ENCODE measurements at places on chromosomes 16 and 17. TPM values are rescaled to one million over a fixed set of nuclear protein-coding genes. Genes with fewer than 3 reads are reported as not detected.
A peak's percentile ranks its signal among the peaks of the same experiment; 100 is the strongest.

DNA sequence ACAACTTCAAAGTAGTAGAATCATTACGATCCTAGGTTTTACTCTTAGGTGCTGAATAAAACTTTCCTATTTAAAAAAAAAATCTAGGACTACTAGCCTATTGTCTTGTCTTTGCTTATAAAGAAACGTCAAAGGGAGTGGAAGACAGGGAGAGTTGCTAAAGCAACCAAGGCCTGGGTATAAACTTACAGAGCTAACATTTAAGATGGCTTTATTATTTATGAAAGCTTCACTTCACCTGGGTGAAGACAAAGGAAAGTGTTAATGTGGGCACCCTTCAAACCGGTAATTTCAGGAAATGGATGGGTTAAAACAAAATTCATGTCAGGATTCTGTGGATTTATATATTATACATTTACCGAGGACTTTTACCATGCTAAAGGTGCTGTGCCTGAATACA is 2.5 kb downstream of the DUSP14 start:
- no peaks in the 10 kb centered on the region for H3K27me3 ChIP-seq
- peaks cover 11% of the 10 kb centered on the region for H3K4me1 ChIP-seq
- no peak overlapping the region for H3K4me3 ChIP-seq
- no peak for DNase-seq

DNA sequence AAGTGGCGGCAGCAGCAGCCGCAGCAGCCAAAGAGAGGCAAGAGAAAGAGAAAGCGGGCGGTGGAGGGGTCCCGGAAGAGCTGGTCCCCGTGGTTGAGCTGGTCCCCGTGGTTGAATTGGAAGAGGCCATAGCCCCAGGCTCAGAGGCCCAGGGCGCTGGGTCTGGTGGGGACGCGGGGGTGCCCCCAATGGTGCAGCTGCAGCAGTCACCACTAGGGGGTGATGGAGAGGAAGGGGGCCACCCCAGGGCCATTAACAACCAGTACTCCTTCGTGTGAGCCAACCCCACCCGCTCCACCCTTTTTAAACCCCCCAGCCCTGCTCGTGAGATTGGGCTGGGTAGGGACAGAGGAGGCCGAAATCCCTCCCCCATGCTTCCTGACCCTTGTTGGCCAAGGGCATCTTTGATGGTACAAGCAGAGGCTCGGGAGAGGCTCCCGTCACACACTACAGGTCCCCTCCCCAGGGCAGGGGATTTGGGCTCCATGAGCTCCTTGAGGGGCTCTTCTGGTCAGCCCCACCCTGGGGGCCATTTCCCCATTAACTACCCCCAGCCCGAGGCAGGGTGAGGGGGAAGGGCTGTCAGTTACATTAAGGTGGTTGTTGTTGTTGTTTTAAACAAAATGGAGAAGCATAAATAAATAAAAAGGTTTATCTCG is 4.6 kb upstream of the ATP2A1 start:
- no peaks in the 10 kb centered on the region for H3K27me3 ChIP-seq
- no peak overlapping the region for H3K27ac ChIP-seq
- no peaks in the 10 kb centered on the region for H3K4me1 ChIP-seq
- peaks cover 13% of the 10 kb centered on the region for H3K36me3 ChIP-seq
- peak; percentile 59 for DNase-seq
- H3K4me3 ChIP-seq: no peak overlapping the region

DNA sequence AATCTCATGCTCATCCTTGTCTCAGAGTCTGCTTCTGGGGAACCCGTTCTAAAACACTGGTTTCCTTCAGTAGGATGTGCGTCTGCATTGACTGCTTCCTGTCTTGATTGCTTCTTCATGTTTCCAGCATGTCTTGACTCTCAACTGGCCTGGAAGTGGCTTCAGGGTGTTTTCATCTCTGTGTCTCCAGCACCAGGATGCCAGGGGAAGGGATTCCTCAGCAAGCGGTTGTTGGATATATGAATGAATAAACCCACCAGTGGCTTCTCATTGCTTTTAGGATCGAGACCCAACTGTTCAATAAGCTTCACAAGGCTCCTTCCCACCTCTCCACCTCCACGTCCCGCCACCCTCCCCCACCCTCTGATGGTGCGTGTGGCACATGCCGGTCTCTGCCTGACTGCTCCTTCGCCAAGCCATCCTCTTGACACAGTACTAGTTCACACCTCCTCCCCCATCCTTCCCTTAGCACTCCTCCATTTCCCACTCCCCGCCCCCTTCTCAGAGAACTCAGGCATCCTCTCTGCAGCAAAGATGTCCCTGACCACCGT is 14.1 kb upstream of the TNS4 start:
- no peaks in the 10 kb centered on the region for H3K36me3 ChIP-seq
- H3K27ac ChIP-seq: no peak overlapping the region
- DNase-seq: no peak
- H3K4me3 ChIP-seq: no peak overlapping the region
- peaks cover 4% of the 10 kb centered on the region for H3K4me1 ChIP-seq
- H3K27me3 ChIP-seq: no peaks in the 10 kb centered on the region

DNA sequence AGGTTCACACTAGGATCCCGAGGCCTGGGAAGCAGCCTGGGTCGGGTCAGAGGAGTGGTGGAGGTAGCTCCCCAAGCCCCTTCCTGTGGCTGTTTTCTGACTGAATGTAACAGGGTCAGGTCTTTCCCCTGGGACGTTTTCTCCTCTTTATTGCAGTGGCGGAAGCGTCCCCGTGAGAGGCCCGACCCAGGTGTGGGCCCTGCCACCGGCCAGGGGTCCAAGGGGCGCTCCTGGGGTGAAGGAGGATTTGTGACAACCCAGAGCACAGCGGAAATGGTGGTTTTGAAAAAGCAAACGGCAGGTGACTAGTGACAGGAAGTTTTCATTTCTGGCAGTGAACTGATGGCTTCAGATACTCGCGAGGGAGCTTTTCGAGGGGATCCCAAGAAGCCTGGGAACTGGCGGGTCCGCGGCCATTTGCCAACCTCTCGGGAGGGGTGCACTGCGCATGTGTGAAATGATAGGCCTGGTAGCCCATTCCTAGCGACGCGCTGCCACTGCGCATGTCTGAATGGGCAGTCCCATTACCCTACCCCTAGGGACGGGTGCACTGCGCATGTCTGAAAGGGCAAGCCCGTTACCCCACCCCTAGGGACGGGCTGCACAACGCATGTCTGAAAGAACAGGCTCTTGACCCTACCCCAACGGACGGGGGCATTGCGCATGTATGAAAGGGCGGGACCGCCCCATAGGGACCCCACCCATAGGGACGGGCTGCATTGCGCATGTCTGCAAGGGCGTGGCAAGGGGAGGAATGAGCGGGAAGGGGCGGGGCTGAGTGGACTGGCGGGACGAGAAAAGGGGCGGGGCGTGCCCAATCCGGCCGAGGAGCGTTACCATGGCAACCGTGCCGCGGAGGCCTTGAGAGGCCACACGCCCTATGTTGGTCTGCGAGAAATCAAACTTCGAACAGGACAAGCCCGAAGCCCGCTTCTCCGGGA is 1747.9 kb downstream of the TP53TG3F start:
- no peak for DNase-seq
- no peaks in the 10 kb centered on the region for H3K4me1 ChIP-seq
- peaks cover 3% of the 10 kb centered on the region for H3K36me3 ChIP-seq
- no peak overlapping the region for H3K4me3 ChIP-seq
- H3K27me3 ChIP-seq: no peaks in the 10 kb centered on the region
- H3K27ac ChIP-seq: no peak overlapping the region

GRCh38 chr17:32826076-32826475 is 50.8 kb downstream of the MYO1D start:
- no peak overlapping the region for H3K4me3 ChIP-seq
- H3K27ac ChIP-seq: no peak overlapping the region
- no peaks in the 10 kb centered on the region for H3K36me3 ChIP-seq
- no peaks in the 10 kb centered on the region for H3K27me3 ChIP-seq
- no peak for DNase-seq
- H3K4me1 ChIP-seq: no peaks in the 10 kb centered on the region

GRCh38 chr16:47562366-47562765 is 101.2 kb downstream of the PHKB start:
- H3K4me3 ChIP-seq: no peak overlapping the region
- DNase-seq: no peak
- peaks cover 3% of the 10 kb centered on the region for H3K36me3 ChIP-seq
- H3K27me3 ChIP-seq: no peaks in the 10 kb centered on the region

GRCh38 chr17:8173056-8173870 is 2.9 kb downstream of the TMEM107 start:
- DNase-seq: peak; percentile 94
- H3K36me3 ChIP-seq: no peaks in the 10 kb centered on the region

GRCh38 chr17:33014751-33015150 is 23.1 kb downstream of the SPACA3 start:
- H3K27me3 ChIP-seq: no peaks in the 10 kb centered on the region
- no peaks in the 10 kb centered on the region for H3K36me3 ChIP-seq
- DNase-seq: peak; percentile 21
- no peak overlapping the region for H3K27ac ChIP-seq
- H3K4me1 ChIP-seq: no peaks in the 10 kb centered on the region
- no peak overlapping the region for H3K4me3 ChIP-seq

DNA sequence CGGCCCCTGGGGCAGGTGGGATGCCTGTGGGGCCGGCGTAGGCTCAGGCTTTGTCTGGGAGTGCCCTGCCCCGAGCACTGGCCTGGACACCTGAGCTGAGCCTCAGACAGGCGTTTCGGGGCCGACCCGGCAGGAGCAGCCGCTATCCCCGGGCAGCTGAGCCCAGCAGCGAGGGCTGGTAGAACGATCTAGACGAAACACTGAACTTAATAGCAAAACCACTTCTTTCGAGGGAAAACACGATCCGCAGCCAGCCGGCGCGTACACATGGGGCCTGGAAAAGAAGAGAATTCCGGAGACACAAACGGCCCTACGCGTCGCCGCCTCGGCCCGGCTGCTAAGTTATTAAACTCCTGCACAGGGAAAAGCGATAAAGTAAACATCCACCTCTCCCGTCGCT is 22.0 kb upstream of the SSTR5 start:
- no peaks in the 10 kb centered on the region for H3K27me3 ChIP-seq
- no peaks in the 10 kb centered on the region for H3K4me1 ChIP-seq
- no peaks in the 10 kb centered on the region for H3K36me3 ChIP-seq
- no peak for DNase-seq
- H3K27ac ChIP-seq: no peak overlapping the region

GRCh38 chr17:36705874-36706731 is 104.7 kb downstream of the MRM1 start:
- no peak overlapping the region for H3K4me3 ChIP-seq
- DNase-seq: peak; percentile 80
- H3K4me1 ChIP-seq: no peaks in the 10 kb centered on the region
- H3K36me3 ChIP-seq: no peaks in the 10 kb centered on the region
- peaks cover under 1% of the 10 kb centered on the region for H3K27me3 ChIP-seq
- H3K27ac ChIP-seq: no peak overlapping the region

GRCh38 chr17:1509290-1509881 is 7.0 kb downstream of the INPP5K start:
- H3K36me3 ChIP-seq: peaks cover 48% of the 10 kb centered on the region
- H3K27ac ChIP-seq: no peak overlapping the region
- DNase-seq: no peak
- H3K27me3 ChIP-seq: no peaks in the 10 kb centered on the region
- H3K4me3 ChIP-seq: no peak overlapping the region
- H3K4me1 ChIP-seq: no peaks in the 10 kb centered on the region

GRCh38 chr16:586047-586644 is 3.7 kb upstream of the RAB40C start:
- no peak for DNase-seq
- H3K4me1 ChIP-seq: no peaks in the 10 kb centered on the region
- peaks cover 7% of the 10 kb centered on the region for H3K27me3 ChIP-seq
- no peaks in the 10 kb centered on the region for H3K36me3 ChIP-seq

DNA sequence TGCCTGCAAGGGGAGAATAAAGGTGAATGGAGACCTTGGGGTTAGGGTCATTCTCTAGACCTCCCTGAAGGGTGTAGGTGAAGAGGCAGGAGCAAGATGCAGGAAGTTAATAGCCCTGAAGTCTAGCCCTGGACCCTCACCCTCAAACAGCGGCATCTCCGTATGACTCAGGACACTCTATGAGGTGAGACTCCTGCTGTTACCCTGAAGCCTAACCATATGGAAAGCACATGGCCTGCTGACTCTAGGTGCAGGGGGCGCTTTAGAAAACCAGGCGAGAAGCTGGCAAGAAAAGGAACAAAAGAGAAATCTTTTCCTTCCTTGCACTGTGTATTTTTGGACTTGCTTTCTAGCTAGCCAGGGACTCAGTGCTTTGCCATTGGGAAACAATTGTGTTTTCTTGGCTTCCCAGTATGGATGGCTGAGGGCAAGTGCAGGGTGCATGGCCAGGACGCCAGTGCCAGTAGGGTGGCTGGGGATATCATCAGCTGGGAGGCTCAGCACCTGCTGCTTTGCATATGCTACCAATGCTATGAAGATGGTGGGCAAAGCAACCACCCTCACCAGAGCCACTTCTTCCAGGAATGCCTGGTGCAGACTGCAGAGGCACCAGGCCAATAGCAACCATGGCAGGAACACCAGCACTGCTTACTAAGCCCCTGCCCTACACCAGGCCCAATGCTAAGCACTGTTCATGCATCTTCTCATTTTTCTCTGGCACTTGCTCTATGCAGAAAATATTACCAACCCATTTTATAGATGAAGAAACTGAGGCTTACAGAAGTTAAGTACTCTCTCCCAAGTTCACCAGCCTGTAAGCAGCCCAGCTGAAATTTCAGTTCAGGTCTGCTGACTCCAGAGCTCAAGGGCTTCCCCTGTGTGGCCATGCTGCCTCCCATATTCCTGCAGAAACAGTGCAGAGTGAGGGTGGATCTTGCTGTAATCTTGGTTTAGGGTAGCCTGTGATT is 425.1 kb downstream of the SLC39A11 start:
- no peak overlapping the region for H3K4me3 ChIP-seq
- no peak for DNase-seq
- no peak overlapping the region for H3K27ac ChIP-seq
- H3K4me1 ChIP-seq: peaks cover 6% of the 10 kb centered on the region

- no peak overlapping the region for H3K4me3 ChIP-seq
- H3K4me1 ChIP-seq: no peaks in the 10 kb centered on the region
- H3K36me3 ChIP-seq: no peaks in the 10 kb centered on the region
- no peak for DNase-seq
- peaks cover 11% of the 10 kb centered on the region for H3K27me3 ChIP-seq
Observed at GRCh38 chr17:43709210-43709609, 47.5 kb upstream of the MEOX1 start.

DNA sequence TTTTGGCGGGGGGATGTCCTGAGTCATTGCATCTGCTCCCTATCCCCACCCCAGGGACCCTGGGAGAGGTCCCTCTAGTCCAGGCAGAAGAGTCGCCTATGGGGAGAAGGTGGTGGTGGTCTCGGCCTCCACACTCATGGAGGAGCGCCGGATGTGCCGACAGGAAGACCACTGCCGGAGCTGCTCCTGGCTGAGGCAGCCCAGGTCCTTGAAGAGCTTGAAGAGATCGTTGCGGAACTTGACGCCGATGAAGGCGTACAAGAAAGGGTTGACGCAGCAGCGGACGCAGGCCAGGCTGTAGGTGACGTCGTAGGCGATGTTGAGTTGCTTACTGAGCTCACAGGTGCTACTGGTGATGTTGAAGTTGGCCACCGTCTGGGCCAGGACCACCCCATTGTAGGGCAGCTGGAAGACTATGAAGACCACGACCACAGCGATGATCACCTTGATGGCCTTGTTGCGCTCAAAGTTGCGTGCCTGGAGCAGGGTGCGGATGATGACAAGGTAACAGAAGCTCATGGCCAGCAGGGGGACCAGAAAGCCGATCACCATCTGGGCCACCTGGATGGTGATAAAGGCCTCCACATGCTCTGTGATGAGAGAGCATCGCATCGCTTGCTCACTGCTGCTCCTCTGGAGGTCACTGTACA is 10.5 kb downstream of the CCR7 start:
- H3K27me3 ChIP-seq: no peaks in the 10 kb centered on the region
- peak; percentile 36 for DNase-seq
- no peak overlapping the region for H3K27ac ChIP-seq

The TMC8 gene
- total RNA-seq: 1.9 TPM

The ASIC2 gene
- 0.74 TPM for total RNA-seq

The PDP2 gene
- 23.1 TPM for total RNA-seq

The EFNB3 gene
- 11.4 TPM for total RNA-seq

The CACNA1G gene
- 1.7 TPM for total RNA-seq

The PRCD gene
- total RNA-seq: 0.46 TPM

The CHAD gene
- 0.46 TPM for total RNA-seq

The KLHL11 gene
- total RNA-seq: 16.8 TPM

Measured in H9 (cell line).